ENCODE measurements at places on chromosomes 2 and 18.
A peak's percentile ranks its signal among the peaks of the same experiment; 100 is the strongest.

DNA sequence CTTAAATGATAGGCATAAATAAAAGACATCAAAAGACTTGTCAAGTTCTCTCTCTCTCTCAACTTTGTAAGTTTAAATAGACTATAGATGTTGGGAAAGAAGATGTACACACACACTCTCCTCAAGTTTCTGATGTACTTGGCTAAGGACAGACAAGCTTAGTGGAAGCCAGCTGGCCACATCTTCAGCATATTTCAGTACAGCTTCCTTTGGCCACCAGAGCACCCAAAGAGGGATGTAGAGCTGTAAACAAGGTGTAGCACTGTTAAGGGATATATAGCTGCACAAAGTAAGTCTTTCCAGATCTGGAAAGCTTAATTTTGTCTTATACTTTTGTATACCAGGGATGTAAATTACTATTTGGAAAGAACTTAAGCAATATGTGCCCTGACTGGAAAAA lies 64.3 kb upstream of the MSTN start:
- no peak for DNase-seq

- DNase-seq = no peak
Measured at GRCh38 chr2:101698844-101699754, 1.6 kb downstream of the MAP4K4 start.

GRCh38 chr2:209314653-209315052 lies 109.2 kb upstream of the MAP2 start:
- no peak for DNase-seq

- peak; percentile 11 for DNase-seq
Measured at GRCh38 chr2:39264733-39265132, 21.0 kb upstream of the CDKL4 start.

DNA sequence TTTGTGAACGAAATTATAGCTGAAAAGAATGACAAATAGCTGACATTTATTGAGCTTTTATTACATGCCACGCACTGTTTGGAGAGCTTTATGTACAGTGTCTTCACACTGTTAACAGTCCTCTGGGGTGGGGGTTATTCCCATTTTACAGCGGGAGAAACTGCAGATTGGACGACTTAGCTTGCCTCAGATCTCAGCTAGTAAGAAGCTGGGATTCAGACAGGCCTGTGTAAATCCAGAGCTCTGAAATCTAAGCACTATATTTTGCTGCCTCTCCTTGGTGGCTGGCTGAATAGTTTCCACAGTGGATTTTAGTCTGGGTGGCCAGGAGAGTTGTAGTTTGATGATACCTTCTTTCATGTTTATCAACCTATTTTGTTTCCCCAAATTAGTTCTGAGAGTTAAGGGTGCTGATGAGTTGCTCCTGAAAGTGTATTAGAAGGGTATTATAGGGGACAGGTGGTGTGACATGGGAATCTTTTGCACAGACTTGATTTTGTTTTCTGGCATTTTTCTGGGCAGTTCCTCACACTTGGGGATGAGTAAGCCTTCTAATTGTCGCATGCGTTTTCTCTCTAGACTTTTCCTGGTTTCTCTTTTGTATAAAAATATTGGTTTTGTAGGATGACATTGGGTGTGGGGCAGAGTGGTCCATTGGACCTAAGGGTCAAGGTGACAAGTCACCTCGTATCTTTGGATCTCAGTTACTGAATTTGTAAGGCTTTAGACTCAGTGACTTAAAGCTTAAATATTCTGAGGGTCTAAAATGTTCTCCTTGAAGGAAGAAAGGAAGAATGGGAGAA lies 1.5 kb downstream of the ACSL3 start:
- DNase-seq = no peak

GRCh38 chr18:79609841-79610281 lies 69.7 kb upstream of the CTDP1 start:
- no peak for DNase-seq

DNA sequence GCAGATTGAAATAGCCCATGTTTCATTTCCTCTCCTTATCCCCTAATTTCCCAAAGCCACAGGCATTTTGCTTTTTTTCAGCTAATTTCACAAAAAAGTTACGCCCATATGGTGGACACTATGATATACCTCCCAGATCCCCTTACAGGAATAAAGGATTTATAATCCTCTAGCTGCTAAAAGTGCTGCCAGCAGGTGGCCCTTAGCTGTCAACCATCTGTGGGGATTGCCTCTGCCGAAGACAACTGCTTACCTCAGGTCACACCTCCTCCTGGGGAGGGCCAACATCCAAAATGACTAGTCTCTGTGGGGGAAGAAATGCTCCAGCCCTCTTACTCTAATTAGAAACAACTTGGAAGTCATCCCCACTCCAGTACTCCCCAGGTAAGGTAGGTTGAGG lies 61.0 kb upstream of the EPB41L3 start:
- DNase-seq = no peak

DNA sequence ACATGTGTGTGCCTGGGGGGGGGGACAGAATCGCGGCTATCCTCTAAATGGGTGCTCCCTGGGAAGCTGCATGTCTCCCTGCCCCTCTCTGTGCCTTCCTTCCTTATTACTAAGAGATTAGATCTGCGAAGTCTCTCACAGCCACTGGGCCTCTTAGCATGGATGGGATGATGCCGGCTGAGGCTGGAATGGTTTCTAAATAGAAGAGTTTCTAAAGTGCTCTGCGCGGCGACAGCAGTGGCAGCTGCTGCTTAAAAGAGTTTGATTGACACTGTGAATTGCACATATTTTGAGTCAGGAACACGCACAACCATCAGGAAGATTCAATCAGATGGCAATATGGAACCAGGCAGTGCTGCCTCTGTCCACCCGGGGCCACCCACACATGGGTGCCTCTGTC lies 163.8 kb downstream of the CLIP4 start:
- DNase-seq = no peak

- no peak for DNase-seq
Measured at GRCh38 chr18:68548904-68549870, 165.7 kb downstream of the TMX3 start.

- DNase-seq = no peak
Measured at GRCh38 chr2:119683074-119683712, 4.2 kb downstream of the TMEM177 start.

DNA sequence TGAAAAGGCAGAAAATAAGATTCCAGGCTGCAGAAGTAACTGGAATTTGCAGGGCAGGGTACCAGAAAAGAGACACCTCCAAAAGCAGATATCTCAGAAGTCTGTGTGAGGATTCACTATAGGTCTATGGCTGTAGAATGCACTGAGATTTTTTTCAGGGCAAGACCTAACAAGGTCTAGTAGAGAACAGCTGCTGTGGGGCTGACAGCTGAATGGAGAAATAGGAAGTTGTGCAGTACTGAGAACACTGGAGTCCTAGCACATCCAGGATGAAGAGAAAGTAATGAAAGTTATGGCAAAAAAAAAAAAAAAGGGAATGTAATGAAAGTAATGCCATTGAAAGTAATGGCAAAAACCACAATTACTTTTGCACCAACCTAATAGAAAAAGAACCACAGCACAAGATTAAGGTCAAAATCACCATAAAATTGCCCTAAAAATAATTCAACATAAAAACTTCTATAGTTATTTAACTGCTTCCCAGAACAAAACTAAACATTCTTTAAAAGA lies 57.3 kb downstream of the CPO start:
- no peak for DNase-seq

- no peak for DNase-seq
Measured at GRCh38 chr2:162787616-162788015, 51.0 kb downstream of the KCNH7 start.

GRCh38 chr2:30545875-30546274 lies 98.8 kb downstream of the LCLAT1 start:
- no peak for DNase-seq

- DNase-seq = no peak
Measured at GRCh38 chr2:42895134-42895790, 102.9 kb upstream of the HAAO start.

- DNase-seq = no peak
Measured at GRCh38 chr2:168469281-168469988, 13.4 kb downstream of the CERS6 start.
